ENCODE measurements at places on chromosomes 11 and 22.
A peak's percentile ranks its signal among the peaks of the same experiment; 100 is the strongest.

GRCh38 chr11:94795476-94796189 is 27.5 kb downstream of the AMOTL1 start:
- DNase-seq, result no peak

DNA sequence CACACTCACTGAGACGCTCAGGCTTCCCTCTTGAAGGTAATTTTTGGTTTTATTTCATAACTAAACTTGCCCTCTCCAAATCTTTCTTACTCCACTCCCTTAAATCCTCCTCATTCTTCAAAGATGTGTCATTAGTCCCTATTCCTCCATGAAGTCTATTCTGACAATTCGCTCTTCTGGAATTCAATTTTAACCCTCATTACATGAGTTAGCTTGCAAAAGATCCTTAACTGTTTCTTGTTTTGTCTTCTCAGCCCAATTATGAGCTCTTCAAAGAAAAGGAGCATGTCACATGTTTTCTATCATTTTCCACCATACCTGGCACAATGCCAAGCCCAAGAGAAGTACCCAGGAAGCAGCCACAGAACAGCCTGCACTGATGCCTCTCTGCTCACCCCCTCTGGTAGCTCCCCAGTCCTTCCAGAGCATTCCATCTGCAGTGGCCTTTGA is 13.0 kb downstream of the GALNT18 start:
- DNase-seq, result no peak

DNA sequence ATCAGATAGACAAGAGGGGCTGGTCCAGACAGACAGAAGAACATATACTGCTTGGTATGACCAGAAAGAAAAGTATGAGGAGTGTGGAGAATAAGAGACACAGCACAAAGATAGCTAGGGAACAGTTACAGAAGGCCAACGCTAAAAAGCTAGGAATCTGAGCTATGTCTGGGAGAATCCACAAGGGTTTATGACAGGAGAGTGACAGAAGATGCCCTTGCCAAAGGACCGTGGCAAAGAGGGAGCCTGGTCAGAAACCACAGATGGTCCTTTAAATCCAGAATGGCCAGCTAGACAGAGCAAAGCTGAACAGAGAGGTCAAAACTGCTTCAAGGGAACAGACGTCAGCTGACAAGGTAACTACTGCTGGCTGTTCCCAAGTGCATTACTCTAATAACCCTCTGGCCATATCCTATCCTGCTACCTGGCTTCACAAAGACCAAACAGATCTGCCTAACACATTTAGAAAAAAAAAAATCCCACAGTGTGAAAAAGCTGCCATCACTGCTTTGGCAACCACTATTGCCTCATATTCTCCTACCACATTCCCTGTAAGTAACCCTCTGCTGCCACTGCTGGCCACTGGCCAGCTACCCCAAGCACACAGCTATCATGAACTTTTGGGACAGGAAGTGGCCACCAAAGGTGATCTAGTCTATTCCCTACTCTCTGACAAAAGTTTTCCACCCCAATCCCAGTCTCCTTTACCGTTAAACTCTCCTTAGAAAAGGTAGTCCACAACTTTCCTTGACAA is 7.3 kb downstream of the SERGEF start:
- DNase-seq, result no peak

DNA sequence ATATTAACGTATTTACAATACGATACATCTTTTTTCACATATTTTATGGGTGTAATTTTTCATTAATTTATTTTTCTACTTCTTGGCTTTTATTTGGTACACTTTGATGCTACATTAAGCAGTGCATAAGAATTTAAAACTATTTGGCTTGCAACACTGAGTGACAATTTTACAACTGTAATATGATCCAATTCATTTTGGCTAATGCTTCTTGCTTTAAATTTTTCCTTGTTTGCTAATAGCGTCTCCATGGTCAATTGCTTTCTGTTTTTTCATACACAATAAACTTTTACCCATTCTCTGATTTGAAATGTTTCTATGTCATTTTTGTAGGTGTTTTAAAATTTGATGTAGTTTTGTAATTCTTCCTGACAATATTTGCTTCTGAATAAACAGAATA is 773.2 kb downstream of the FAM181B start:
- no peak for DNase-seq

DNA sequence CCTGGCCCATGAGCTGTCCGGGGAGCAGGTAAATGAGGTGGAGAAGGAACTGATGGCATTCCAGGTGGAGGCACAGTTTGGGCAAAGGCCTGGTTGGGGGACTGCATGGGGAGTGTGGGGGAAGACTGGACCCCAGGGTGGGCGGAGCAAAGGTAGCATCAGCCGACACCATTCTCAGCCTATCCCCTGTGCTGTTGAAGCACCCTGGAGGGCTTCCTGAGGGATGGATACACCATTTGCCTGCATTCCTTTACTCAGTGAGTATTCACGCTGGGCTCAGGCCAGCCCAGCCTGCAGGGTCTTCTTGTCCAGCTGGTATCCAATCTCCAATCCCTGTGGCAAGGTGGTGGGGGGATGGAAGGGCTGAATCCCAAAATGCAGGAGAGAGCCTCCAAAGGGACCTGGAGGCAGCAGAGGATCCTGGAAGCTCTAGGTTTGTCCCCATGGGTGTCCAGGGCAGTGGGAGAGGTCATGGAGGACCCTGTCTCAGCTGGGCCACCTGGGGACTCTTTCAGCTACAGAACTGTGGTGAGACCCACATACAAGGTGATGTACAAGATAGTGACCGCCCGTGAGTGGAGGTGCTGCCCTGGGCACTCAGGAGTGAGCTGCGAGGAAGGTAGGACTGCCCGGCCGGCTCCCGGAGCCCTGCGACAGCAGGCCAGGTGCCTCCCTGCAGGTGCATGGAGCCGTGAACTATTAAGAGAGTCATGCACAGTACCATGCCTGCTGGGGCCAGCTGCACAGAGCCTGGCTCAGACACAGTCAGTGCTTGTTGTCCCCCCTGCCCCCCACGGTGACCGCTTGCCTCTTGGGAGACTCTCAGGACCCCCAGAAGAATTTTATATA is 9.5 kb downstream of the EMID1 start:
- no peak for DNase-seq

DNA sequence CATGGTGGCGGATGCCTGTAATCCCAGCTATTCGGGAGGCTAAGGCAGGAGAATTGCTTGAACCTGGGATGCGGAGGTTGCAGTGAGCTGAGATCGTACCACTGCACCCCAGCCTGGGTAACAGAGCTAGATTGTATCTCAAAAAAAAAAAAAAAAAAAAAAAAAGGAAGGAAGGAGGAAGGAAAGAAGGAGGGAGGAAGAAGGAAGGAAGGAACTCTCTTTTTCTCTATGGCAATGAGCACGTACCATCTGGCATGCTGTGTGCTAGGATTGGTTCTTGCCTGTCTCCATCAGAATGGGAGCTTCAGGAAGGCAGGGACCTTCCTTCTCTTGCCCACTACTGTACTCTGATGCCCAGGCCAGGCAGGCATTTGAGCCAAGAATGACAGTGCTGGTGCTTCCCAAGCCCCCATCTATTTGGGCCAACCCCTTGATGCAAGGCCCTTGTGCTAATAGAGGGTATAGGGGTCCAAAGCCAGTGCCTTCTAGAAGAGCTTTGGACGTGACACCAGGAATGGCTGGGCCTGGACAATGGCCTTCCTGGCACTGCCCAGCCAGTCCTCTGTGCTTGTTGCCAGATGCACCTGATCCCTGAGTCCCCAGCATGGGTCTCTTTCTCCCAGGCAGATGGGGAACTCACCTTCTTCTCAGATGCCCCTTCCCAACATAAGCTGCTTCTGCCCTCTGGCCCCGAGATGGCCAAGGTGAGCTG is 10.6 kb upstream of the DGCR8 start:
- DNase-seq, result no peak

DNA sequence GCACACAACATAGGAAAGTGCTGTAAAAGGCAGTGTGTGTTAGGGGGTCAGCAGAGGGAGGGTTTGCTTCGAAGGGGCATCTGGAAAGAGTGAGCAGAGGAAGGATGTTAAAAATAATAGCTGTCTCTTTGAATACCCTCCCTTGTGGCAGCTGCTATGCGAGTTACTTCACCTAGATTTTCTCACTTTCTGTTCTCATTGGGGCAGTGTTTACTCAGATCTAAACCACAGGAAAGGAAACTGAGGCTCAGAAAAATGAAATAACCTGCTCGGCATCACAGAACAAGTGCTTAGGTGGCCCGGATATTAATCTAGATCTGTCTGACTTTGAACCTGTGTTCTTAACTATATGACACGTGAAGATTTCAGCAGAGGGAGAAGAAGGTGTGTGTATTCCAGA is 125.3 kb downstream of the C11orf91 start:
- DNase-seq, result no peak

GRCh38 chr22:42229455-42230149 is 40.9 kb downstream of the TCF20 start:
- DNase-seq, result no peak

GRCh38 chr11:116730601-116731000 is 42.2 kb downstream of the BUD13 start:
- no peak for DNase-seq

DNA sequence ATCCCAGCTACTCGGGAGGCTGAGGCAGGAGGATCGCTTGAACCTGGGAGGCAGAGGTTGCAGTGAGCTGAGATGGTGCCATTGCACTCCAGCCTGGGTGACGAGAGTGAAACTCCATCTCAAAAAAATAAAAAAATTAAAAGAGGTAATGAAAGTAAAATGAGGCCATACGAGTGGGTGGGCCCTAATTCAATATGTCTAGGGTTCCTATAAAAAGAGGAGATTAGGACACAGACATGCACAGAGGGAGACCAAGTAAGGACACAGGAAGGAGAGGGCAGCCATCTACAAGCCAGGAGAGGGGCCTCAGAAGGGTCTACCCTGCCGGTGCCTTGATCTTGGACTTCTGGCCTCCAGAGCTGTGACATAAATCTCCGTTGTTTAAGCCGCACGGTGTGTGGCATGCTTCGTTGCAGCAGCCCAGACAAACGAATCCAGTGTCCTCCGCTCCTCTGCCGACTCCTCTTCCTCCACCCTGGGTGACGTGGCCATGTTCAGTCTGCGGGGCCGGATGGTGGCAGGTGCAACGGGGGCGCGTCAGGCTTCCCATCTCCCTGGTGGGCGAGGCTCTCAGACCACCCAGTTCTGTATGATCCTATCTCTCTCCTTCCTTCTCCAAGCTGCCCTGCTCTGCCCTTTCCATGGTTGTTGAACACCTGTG is 51.6 kb upstream of the PARVG start:
- no peak for DNase-seq

GRCh38 chr22:26461188-26461810 is 22.3 kb downstream of the HPS4 start:
- peak; percentile 15 for DNase-seq

All from stimulated activated CD8-positive, alpha-beta memory T cell treated with anti-CD3 and anti-CD28 coated beads, Interleukin-15, amount 100 ng/mL, for 1 hour (primary cell).